ENCODE measurements at places on chromosomes 6 and 20.
A peak's percentile ranks its signal among the peaks of the same experiment; 100 is the strongest.

- DNase-seq = no peak
- H3K27me3 ChIP-seq = no peaks in the 10 kb centered on the region
- H3K4me1 ChIP-seq = peaks cover 8% of the 10 kb centered on the region
- no peak overlapping the region for H3K27ac ChIP-seq
- no peak overlapping the region for H3K4me3 ChIP-seq
Measured at GRCh38 chr6:160041608-160042007, 72.7 kb downstream of the IGF2R start.

- H3K36me3 ChIP-seq = no peaks in the 10 kb centered on the region
- no peak overlapping the region for H3K4me3 ChIP-seq
- no peak overlapping the region for H3K27ac ChIP-seq
- DNase-seq = no peak
Measured at GRCh38 chr6:98047164-98047563, 764.1 kb upstream of the MMS22L start.

GRCh38 chr6:87641065-87641692, 51.2 kb downstream of the ORC3 start:
- H3K4me3 ChIP-seq = no peak overlapping the region
- H3K27me3 ChIP-seq = no peaks in the 10 kb centered on the region
- no peak overlapping the region for H3K27ac ChIP-seq
- H3K4me1 ChIP-seq = peaks cover 10% of the 10 kb centered on the region
- DNase-seq = no peak

DNA sequence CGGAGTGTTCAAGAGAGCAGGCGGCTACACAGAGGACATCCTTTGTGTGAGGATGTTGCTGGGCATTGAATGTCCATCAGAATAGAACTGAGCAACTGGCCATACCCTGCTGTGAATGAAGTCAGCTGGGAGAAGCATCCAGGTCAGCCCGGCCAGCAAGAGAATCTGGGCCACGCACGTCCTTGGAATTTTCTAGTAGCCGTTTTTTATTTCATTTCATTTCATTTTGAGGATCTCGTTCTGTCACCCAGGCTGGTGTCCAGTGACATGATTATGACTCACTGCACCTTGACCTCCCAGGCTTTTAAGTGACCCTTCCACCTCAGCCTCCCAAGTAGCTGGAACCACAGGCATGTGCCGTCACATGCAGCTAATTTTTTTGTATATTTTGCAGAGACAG, 97.9 kb downstream of the SSR1 start:
- no peak for DNase-seq
- H3K27me3 ChIP-seq = no peaks in the 10 kb centered on the region
- no peak overlapping the region for H3K27ac ChIP-seq
- peaks cover 33% of the 10 kb centered on the region for H3K36me3 ChIP-seq
- H3K4me1 ChIP-seq = no peaks in the 10 kb centered on the region

DNA sequence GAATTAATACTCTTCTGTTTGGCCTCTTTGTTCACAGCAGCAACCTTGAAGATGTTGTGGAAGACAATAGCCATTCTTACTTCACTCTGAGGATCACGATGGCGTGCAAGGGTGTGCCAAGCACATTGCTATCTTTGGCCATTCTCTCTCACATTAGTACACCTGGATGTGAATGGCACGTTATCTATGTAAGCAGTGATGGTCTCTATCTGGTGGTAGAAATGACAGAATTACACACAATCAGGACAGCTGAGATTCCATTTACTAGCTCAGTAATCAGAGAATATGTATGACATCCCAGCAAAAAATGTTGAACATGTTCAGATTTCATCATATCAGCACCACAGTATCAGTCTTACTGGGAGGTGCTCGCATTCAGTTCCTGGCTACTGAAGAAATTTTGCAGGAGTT, 116.2 kb downstream of the LCA5 start:
- no peaks in the 10 kb centered on the region for H3K36me3 ChIP-seq
- no peak overlapping the region for H3K4me3 ChIP-seq
- peaks cover 4% of the 10 kb centered on the region for H3K27me3 ChIP-seq

DNA sequence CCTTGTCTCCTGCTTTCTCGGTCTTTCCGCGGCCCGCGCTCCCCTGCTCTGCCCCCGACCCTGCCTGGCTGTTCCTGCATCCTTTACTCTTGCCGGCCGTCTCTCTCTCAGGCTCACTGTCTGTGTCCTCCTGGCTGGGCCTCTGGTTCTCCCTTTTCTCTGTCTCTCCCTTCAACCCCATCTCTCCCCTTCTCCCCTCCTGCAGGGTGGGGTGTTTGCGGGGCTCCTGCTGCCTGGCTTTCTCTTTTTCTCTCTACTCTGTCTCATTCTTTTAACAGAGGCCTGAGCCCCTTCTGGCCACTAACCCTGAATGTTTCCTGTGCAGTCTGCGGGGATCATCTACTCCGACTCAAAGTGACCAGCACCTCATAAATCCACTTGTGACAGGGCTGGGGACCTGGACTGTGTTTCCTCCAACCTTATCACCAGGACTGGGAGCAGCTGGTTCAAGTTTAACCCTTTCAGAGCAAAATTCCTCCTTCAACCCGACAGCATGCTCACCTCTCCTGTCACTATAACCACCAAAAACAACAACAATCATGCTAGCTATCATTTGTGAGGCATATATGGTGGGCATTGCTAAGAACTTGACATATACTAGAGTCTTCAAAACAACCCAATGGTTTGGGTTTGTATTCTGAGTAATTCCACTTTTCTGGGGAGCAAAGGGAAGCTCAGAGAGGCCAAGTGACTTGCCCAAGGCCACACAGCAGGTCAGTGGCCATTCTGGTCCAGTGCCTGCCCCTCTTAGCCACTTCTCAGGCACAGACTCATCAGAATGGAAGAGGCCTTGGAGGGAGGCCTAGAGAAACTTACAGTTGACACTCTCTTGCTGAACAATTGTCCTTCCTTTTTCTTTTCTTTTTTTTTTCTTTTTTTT, 811 bp upstream of the RSPO4 start:
- H3K27ac ChIP-seq = no peak overlapping the region
- H3K4me3 ChIP-seq = peak overlapping the region; percentile 25
- peaks cover 30% of the 10 kb centered on the region for H3K27me3 ChIP-seq
- peaks cover 7% of the 10 kb centered on the region for H3K4me1 ChIP-seq
- DNase-seq = no peak

DNA sequence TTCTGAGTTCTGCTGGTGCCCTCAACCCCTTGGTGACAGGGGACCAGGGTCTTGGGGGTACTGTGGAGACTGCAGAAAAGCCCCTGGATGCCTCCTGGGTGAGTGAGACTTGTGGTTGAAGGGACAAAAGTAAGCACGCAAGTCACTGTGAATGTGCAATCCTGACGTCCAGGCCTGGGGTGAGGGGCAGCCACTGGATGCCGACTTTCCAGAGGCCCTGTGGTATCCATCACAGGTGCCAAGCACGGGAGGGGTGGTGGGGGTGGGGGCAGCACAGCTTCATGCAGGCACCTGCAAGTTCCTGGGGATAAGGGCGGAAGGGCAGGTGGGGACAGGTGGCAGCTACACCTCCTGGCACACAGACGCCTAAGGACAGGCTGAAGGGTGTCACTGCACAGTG, 20.1 kb upstream of the UBE2V1 start:
- H3K27ac ChIP-seq = no peak overlapping the region
- H3K4me3 ChIP-seq = no peak overlapping the region
- H3K36me3 ChIP-seq = peaks cover 28% of the 10 kb centered on the region
- no peak for DNase-seq
- no peaks in the 10 kb centered on the region for H3K27me3 ChIP-seq
